ENCODE measurements at places on chromosomes 6 and 20.

DNA sequence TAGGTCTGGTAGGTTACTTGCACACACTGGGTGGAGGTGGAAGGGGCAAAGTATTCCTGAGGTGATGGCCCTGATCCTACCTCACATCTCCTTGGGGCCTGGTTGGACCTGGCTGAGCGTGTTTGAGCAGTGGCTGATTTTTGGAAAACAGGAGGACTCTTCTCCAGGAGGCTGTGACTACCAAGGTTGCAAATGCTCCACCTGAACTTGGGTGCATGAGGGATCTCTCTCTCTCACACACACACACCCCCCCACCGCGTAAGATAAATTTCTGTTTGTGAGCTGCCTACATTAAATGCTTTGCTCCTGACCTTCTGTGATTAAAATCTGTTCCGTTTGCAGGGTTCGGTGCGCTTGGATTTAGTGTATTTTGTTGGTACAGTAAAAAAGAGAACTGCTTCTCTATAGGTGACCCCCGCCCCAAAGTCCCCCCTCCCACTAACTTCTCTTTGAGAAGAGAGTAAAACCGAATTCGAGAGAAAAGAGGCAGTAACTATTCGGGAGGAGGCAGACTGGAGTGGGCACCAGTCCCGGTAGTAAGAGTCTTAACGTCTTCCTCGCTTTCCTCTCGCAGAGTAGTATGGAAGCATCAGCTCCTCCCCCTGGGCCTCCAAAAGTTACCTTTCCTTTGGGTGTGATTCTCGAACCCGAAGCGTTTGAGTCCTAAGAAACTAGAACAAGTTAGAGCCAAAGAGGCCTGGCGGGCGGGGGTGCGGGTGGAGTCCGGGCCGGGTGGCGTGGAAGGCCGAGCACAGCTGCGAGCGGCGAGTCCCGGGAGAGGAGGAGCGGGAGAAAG, 585 bp upstream of the DSE start:
- DNase-seq: no peak

- no peak for DNase-seq
Measured at GRCh38 chr20:53411891-53412290, 181.7 kb downstream of the ZNF217 start.

DNA sequence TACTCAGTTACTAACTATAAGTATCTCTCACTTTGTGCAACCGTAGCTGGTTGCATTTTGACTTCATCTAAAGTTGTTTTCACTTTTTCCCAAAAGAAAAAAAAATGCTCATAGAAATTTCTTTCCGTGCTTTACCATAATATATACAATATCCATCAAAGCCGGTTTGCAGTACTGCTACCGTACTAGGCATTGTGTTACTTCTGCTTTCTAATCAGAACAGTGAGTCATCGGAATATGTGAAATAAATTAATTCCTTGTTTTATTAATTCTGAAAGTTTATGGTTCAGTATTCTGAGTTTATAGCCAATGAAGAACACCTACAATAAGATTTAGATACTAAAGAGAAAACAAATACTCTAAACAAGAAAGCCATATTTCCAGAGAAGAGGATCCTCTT, 72.5 kb downstream of the TNFRSF21 start:
- no peak for DNase-seq

GRCh38 chr6:31070711-31071197, 41.6 kb downstream of the C6orf15 start:
- peak; percentile 67 for DNase-seq

DNA sequence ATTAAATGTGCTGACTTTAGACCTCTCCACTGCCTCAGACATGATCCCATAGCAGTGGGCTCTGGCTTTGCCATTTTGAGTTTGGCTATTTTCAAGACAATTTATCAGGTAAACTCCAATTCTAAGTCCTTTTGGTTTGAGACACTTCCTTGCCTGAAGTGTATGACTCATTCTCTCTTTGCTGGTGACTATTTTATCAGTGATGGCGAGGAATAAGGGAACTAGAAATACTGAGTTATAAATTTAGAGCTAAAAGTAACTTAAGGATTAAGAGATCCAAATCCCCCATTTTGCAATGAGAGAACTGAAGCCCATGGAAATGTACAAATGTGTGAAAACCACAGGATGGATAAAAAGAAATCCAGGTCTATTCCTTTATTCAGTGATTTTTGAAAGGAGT, 30.9 kb upstream of the CD83 start:
- no peak for DNase-seq

GRCh38 chr20:2469991-2470422, 582 bp downstream of the SNRPB start:
- DNase-seq: no peak

DNA sequence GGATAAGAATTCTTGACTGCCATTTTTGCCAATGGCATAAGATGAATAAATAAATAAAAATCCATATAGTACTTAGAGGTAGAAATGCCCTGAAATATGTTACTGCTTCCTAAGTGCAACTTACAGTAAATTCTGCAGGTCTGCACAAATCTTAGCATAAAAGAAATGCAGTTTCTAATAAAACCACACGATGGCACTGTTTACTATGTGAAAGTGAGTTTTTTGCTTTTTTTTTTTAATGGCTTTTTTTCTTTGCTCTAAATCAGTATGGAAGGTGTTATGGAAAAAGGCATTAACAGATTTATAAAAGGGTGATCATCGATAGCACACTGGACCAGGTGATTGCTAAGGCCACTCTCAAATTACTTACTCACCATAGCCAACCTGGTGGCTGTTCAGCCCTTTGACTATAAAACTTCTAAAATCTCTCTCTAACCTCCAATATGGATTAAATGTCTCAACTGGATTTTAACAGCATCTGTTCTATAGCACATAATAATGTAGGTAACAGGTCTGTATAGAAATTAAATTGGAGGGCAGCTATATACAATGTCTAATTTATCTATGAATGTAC, 45.8 kb downstream of the AHI1 start:
- peak; percentile 12 for DNase-seq

DNA sequence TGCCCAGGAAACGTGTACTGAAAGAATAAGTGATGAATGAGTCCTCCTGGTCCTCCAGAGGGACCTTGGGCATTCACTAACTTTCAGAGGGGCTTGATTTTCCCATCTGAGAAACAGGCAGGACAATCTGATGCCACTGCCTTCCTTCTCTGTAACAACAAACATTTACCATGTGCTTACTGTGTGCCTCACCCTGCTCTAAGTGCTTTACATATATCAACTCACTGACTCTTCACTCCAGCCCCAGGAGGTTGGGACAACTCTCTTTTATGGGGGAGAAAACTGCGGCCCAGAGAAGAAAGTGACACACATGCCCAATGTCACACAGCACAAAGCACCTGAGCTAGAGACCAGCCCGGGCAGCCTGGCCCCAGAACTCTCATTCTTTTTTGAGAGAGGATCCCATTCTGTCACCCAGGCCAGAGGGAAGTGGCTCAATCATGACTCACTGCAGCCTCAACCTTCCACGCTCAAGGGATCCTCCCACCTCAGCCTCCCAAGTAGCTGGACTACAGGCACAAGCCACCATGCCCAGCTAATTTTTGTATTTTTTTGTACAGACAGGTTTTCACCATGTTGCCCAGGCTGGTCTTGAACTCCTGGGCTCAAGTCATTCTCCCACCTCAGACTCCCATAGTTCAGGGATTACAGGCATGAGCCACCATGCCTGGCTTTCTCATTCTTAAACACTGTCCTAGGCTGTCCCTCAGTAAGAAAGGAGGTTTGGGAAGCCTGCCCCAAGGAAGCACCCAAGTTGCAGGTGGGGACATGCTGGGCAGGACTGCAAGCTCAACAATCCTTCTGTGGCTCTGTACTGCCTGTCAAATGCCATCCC, 38.0 kb downstream of the NOL4L start:
- no peak for DNase-seq

DNA sequence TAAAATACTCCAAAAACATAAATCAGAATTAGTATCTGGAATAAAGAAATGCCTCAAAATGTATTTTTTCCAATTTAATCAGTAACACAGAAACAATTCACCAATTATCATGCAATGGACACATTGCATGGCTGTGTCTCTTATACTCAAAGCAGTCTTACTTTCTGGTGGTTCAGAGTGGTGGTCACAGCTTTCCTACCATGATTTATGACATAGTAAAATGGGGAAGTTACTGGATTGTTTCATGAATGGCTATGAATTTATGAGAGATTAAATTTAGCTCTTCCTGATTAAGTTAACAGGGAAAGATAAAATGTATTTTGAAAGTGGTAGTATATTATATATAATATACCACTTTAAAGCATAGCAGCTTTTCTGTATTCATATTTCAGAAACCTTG, 331.5 kb upstream of the MAP3K7 start:
- no peak for DNase-seq

DNA sequence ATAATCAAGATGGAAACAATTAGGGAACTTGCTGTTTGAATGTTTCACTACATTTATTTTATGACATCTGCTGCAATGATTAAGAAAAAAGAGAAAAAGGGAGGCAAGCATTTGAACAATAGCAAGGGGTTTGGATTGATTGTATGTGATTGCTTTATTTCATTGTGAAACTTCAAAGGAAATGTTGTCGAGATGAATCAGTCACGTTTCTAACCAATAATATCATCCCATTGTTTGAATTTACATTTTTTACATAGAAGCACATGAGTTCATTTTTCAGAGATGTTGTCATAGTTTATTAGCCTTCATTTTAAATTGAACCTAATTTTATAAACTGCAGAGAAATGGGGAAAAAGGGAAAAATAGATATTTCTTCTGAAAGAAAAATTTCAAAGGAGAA, 572.0 kb downstream of the KIF16B start:
- peak; percentile 8 for DNase-seq

GRCh38 chr6:31568537-31568961, 3.5 kb upstream of the LTA start:
- no peak for DNase-seq

GRCh38 chr20:58839474-58839874, 11.2 kb downstream of the GNAS-AS1 start:
- no peak for DNase-seq

DNA sequence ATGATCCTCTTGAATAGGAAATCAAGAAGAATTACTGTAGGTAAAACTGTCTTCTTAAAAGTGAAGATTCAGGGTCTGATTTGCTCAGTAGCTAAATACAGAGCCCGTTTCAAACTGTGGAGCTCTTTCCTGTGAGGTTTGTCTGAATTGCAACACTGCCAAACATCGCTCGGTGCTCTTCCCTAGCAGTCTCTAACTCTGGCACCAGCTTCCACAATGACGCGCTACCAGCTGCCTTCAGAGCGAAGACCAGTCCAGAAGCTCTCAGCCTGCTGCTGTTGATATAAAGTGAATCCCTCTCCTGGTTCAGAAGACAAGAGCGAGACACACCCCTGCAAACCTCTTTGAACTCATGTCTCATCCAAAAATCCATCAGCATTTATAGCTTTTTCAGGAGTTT, 447.0 kb downstream of the LMBRD1 start:
- DNase-seq: no peak

DNA sequence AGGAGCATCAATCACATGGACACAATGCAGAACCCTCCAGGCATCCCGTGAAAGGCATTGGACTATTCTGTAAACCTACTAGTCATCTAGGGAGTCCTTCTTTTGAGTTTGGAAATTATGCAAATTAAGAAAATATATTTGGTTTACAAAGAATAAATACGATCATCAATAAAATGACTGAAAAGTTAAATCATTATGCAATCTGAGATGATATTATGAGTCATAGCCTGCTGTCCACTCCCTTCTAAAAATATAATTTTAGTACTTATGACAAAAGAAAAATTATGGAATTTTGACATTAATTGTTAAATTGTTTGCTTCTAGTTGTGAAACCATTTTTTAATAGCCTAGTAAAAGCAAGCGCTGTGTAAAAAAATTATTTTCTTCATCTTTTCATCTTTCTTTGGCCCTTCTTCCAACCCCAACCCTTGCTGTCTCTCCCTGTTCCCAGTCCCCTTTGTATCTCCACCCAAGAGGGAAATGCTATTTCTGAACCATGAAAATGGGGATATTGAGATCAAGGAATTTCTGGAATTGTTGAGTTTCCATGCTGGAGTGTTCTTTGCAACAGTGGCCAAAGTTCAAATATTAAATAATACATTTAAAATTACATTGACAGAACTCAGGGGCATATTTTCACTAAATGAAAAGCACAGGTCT, 599.8 kb downstream of the COL12A1 start:
- no peak for DNase-seq

DNA sequence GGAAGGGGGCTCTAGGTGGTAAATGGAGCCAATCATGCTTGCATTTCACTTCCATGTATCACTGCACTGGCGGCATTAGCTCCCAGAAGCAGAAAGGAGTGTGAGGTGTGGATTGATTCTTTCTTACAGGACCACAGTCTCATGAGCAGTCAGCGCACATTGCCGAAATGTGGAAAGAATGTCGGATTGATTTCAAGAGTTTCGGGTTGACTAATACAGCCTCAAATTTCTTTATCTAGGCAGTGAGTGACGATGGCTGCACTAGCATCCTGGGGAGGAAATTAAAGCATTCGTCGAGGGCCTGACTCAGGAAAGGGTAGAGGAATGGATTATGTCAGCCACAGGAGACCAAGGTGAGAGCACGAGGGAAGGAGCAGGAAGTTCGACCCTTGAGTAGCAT, 222.8 kb upstream of the CDYL start:
- DNase-seq: no peak

DNA sequence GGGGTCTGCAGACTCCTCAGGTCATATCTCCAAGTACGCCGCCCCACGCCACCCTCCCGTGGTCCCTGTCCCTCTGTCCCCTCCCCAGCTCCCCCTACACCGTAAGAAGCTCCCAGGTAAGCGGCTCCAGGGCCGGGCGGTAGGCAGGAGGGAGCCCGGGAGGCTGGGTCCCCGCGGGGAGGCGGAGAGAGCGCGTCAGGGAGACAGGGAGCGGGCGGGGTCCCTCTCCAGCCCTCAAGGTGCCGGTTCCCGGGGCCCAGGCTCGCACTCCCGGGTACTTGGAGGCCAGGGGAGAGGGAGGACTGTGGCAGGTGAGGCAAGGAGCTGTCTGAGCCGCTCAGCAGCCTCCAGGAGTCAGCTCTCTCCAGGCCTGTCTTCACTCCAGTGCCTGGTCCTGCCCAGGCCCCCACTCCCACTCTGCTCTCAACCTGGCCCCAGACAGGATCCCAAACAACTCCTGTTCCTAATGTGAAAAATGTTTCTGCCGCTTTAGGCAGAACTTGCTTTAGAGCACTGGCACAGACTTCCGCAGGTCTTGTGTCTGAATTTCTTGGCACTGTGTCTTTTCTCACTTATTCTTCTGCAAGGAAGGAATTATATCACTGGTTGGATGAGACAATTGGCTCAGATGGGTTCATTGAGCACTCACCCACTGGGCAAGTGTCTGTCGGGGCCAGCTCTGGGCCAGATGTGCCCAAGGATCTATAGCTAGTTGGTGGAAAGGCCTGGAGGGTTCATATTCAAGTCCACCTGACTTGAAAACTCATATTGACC, 36.6 kb downstream of the HLA-G start:
- DNase-seq: no peak

GRCh38 chr6:107827541-107827940, 3.4 kb upstream of the SCML4 start:
- no peak for DNase-seq

- DNase-seq: no peak
Measured at GRCh38 chr6:165910184-165910966, 247.3 kb upstream of the PDE10A start.

DNA sequence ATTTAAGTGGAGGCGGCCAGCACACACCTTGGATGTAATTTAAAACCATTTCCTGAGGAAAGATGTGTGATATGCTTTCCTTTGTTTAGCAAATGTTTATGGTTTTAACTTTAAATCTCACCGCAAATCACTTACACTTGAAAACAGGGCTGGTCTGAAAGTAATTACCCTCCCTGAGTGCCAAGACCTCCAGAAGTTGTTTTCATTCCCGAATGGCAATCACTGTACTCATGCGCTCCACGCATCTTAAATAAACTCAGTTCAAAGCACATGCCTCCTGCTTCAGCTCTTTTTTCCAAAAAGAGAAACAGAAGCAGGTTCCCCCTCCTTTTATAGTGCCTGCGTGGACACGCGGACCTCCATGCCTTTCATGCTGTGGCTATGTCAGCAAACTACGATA, 224.0 kb downstream of the SMOC2 start:
- DNase-seq: no peak
